Pericardium fibroblast (primary cell): ENCODE measurements at places on chromosomes 3 and 15. TPM values are rescaled to one million over a fixed set of nuclear protein-coding genes. Genes with fewer than 3 reads are reported as not detected.

FRMD5 gene
- total RNA-seq, result 0.23 and 2.1 TPM in 2 replicates

GUCA1C gene
- total RNA-seq, result not detected in 2 replicates

FBXW12 gene
- total RNA-seq, result not detected in 2 replicates

IMPG2 gene
- total RNA-seq, result under 0.01 and 0.17 TPM in 2 replicates

FGD5 gene
- total RNA-seq, result 1.2 and 1.8 TPM in 2 replicates

SMC4 gene
- 23.1 and 27.9 TPM in 2 replicates for total RNA-seq

FES gene
- total RNA-seq, result 26.6 and 30.5 TPM in 2 replicates

CCR9 gene
- total RNA-seq, result not detected in 2 replicates

GP5 gene
- total RNA-seq, result under 0.01 TPM in 1 of 2 replicates, not detected in the other

PPM1L gene
- 0.93 and 1.4 TPM in 2 replicates for total RNA-seq

CCDC39 gene
- total RNA-seq, result 0.23 TPM in 1 of 2 replicates, not detected in the other

EOGT gene
- 15.7 and 40.6 TPM in 2 replicates for total RNA-seq

MAP6D1 gene
- total RNA-seq, result 2.0 and 6.9 TPM in 2 replicates

SLCO2A1 gene
- 0.47 and 1.1 TPM in 2 replicates for total RNA-seq

ECE2 gene
- total RNA-seq, result not detected in 2 replicates

ARPP21 gene
- 3.0 TPM in 1 of 2 replicates, not detected in the other for total RNA-seq

ZNF502 gene
- 4.1 and 4.6 TPM in 2 replicates for total RNA-seq

VGLL3 gene
- 89.7 and 103 TPM in 2 replicates for total RNA-seq

CPLX3 gene
- total RNA-seq, result not detected in 2 replicates

RGMA gene
- total RNA-seq, result 10.4 and 17.7 TPM in 2 replicates

RPLP1 gene
- 1,039 and 1,200 TPM in 2 replicates for total RNA-seq

COL6A5 gene
- total RNA-seq, result not detected in 2 replicates

ITPKA gene
- total RNA-seq, result 2.8 and 4.8 TPM in 2 replicates

OIP5 gene
- total RNA-seq, result 0.58 TPM in 1 of 2 replicates, not detected in the other

ALS2CL gene
- 0.35 and 1.4 TPM in 2 replicates for total RNA-seq

RBP2 gene
- not detected in 2 replicates for total RNA-seq

THSD4 gene
- 21.6 and 23.1 TPM in 2 replicates for total RNA-seq

IP6K2 gene
- 57.9 and 73.9 TPM in 2 replicates for total RNA-seq

GOLGA6D gene
- not detected in 2 replicates for total RNA-seq

SPG11 gene
- 23.3 and 40.1 TPM in 2 replicates for total RNA-seq

EFCC1 gene
- total RNA-seq, result not detected in 2 replicates

DNAJB11 gene
- total RNA-seq, result 38.6 and 54.4 TPM in 2 replicates

CCDC54 gene
- total RNA-seq, result not detected in 2 replicates
